Activated T-helper 1 cell treated with anti-CD3 and anti-CD28 coated beads, Interleukin-12 subunit alpha, Interleukin-12 subunit beta, Interleukin-2, Interleukin-4 antibody, amounts not matched to agents 30 ng/mL and 10 ng/mL and 1 ng/mL, durations not matched to agents 14 hours and 24 hours and 36 hours (primary cell): ENCODE measurements at places on chromosomes 3 and 15. TPM values are rescaled to one million over a fixed set of nuclear protein-coding genes. Genes with fewer than 3 reads are reported as not detected.

DNA sequence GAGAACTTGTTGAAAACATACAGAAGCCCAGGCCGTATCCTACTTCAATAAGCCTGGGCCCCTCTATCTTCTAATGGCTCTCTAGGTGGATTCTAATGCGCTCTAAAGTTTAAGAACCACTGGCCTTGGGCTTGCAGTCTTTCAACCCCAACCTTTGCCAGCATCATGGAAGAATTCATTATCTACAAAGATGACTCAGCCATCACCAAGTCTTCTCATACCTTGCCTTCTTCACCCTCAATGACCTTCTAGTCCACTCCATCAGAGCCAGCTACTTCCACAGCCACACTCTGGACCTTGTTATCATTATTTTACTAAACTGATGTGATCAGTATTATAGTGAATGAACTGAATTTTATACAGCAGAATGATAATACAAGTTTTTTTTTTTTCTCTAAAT, 16.9 kb upstream of the TIPARP start:
- DNase-seq: no peak

Gene NUSAP1
- total RNA-seq: 112 and 117 TPM in 2 replicates

DNA sequence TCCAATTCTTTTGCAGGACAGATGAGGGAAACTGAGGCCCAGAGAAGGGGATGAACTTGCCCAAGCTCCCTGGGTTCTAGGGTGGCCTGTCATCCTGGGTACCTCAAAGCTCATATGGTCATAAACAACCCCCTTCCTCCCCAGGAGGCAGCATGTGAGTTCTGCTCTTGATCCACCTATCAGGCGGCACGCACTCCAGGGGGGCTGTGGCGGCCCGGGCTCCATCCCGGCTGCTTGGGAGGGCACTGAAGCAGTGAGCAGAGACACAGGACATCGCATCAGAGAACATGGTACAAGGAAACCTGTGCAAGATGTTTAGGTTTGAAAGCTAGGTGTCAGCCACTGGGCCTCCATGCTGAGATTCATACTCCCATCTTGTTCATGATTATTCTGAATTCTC, 34.2 kb downstream of the CPN2 start:
- no peak for DNase-seq

- no peak for DNase-seq
These were observed 121.6 kb downstream of the RBPMS2 start for GRCh38 chr15:64653757-64654156.

DNA sequence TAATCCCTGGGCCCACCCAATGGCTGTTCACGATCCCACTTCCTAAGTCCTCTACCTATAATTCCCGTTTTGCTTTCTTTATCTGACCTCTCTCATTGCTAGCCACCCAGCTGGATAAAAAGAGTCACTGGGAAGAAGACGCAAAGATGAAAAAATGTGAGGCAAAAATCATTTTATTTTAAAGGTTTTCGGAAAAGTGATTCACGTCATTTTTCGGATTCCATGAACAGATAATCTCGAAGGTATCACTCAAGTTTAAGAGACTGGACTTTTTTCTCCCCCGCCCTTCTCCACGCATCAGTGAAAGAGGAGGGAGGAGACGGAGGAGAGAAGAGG, 266.6 kb downstream of the CGGBP1 start:
- DNase-seq: no peak

Gene GOLGA8J
- 0.23 TPM in 1 of 2 replicates, not detected in the other for total RNA-seq

DNA sequence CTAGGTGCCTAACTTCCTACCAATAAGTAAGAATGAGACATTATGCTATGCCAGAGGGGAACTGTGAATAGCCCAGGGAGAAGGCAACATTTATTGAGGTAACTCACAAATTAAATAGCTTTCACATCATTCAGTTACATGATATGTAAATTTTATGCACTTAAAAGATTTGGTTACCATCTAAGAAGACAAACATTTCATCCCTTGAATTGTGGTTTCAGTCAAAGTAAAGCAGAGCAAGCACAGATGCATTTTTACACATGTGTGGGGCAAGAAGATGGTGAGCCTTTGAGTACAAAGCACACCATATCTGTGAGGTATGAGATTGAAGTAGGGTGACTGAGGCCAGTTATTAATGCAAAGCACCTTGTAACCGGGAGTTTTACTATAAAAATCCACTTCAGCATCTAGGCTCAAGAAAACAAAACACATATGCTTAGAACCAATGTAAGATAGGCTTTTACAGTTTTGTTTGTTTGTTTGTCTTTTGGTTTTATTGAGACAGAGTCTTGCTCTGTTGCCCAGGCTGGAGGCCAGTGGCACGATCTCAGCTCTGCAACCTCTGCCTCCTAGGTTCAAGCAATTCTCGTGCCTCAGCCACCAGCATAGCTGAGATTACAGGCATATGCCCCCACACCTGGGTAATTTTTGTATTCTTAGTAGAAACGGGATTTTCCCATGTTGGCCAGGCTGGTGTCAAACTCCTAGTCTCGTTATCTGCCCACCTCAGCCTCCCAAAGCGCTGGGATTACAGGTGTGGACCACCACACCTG, 3.5 kb downstream of the PLSCR2 start:
- no peak for DNase-seq

GRCh38 chr3:58706395-58707167, 40.0 kb upstream of the FAM3D start:
- no peak for DNase-seq

Gene ZNF80
- 0.22 and 0.23 TPM in 2 replicates for total RNA-seq

Gene SMCO1
- not detected in 2 replicates for total RNA-seq

- DNase-seq: no peak
These were observed 8.0 kb downstream of the POC1A start for GRCh38 chr3:52146189-52146588.

Gene ADCY5
- not detected in 2 replicates for total RNA-seq

DNA sequence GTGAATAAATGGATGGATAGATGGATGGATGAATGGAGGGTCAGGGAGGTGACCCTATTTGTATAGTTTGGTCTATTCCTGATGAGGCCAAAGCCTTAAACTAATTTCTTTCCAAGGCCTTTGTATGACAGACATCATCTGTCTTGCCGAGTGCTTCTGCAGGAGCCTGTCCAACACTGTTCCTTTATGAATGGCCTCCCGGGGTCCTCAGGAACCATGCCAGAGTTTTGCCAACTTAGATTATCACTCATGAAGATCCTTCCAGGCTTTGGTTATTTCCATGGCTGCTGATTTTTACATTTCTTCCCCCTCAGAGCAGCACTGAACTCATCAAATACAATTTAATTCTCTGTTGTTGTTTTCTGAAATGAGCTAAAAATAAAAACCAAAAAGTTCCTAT, 133.0 kb upstream of the SOX2 start:
- no peak for DNase-seq

DNA sequence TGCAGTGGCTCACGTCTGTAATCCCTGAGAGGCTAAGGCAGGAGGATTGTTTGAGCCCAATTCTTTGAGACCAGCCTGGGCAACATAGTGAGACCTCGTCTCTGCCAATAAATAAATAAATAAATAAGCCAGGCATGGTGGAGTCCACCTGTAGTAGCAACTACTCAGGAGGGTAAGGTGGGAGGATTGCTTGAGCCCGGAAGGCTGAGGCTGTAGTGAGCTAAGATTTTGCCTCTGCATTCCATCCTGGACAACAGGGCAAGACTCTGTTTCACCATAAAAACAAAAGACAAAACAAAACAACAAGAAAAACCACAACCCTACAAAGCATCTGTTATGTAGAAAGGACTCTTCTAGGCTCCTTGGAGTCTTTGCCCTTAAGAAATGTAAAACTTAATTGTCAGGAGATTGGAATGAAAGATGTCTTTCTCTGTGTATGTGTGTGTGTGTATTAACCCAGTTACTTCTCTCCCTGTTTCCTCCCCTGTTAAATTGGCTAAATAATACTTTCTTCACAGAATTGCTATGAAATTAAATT, 9.5 kb downstream of the NECTIN3 start:
- no peak for DNase-seq

GRCh38 chr3:32712506-32713055, 27.6 kb downstream of the CNOT10 start:
- no peak for DNase-seq

DNA sequence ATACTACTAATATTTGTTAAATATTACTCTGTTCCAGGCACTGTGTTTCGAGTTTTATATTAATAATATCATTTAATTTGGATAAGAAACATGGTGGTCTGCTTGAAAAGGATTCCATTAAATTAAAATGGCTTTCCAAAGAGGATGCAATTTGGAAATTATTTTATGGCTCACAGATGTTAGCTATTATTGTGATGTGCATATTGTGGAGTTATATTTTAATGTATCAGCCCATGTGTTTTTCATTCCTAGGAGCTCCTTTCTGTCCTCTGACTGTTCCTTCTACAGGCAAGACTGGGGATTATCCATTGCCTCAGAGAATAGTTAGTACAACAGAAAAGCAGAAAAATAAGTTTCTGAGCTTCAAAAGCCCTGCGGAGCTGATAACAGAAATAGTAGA, 376.7 kb upstream of the PDZRN3 start:
- no peak for DNase-seq

Gene RASGRF1
- 0.10 TPM in 1 of 2 replicates, not detected in the other for total RNA-seq

- no peak for DNase-seq
These were observed 180.0 kb downstream of the CD47 start for GRCh38 chr3:107910713-107911259.

- DNase-seq: no peak
These were observed 738.3 kb upstream of the CFAP20DC start for GRCh38 chr3:59788133-59788532.

DNA sequence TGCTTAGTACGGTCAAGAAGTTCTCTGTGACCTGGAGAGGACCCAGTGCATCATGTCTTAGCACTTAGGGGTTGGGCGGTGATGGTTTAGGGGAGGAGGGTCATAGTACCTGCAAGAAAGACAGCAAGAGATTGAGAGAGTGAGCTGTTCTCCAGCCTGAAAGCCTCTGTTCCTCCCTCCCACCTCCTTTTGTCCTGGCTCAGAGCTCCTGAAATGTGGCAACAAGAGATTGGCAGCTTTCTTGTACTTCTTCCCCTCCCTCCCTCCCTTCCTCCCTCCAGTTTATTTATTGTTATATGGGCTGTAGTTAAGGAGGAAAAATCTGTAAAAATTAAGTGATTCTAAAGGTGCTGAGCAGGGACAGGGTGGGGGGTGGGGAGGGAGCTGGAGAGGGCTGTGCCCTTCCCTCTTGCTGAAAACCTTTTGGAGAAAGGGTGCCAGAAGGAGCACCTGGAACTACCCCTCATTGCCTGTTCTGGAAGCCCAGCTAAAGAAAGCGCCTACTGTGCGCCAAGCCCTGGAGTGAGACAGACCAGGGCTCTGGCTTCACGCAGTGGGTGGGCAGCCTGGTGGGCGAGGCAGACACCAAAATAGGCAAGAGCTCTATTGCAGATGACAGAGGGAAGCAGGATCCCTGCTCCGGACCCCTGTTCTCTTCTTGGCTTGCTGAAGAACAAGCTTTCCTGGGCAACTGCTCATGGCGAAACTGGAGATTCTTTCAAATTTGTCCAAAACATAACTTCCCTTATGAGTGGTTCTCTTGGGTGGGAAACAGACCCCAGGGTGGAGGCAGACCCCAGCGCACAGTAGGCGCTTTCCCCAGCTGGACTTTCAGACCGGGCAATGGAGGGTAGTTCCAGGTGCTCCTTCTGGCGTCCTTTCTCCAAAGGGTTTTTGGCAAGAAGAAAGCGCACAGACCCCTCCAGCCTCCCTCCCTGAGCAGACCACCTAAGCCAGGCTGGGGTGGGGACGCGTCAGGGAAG, 35.6 kb downstream of the LINGO1 start:
- no peak for DNase-seq

Gene LNP1
- 2.4 and 2.6 TPM in 2 replicates for total RNA-seq

DNA sequence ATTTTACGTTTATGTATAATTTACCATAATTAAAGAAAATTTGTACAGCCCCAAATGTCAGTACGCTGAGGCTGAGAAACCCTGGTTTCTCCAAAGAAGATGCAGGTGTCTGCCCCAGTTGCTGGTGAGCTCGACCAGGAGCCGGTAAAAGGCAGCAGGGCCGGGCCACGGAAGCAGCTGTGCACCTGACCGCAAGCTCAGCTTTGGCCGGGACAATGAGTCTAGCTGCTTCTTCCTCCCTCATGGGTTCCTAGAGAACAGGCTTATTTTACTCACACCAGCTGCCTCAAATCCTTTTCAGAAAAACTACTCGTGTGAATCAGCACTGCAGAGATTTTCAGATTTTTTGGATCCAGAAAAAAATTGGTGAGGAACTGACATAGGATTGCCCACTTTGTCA, 18.0 kb upstream of the ZXDC start:
- DNase-seq: no peak

GRCh38 chr3:191262650-191263049, 63.6 kb downstream of the OSTN start:
- DNase-seq: no peak

Gene ZNF860
- total RNA-seq: 0.34 and 0.81 TPM in 2 replicates

- DNase-seq: no peak
These were observed 1.5 kb upstream of the HEG1 start for GRCh38 chr3:125057186-125057850.

GRCh38 chr15:73985101-73985873, 6.8 kb downstream of the STOML1 start:
- no peak for DNase-seq

DNA sequence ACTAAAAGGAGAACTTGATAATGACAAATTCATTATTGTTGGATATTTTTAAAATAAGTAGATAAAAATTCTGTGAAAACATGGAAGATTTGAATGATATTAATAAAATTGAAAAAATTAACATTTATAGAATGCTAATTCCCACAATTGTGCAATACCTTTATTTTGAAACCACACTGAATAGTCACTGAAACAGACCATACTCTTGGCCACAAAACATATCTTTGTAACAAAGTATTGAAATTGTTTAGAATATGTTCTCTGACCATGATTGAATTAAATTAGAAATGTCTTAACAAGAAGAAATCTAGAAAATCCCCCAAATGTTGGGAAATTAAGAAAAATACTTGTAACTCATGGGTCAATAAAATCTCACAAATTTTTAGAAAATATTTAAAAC, 49.2 kb downstream of the ARHGAP11B start:
- no peak for DNase-seq

Gene CFAP20DC
- 0.86 and 1.2 TPM in 2 replicates for total RNA-seq

- no peak for DNase-seq
These were observed 9.8 kb downstream of the LARS2 start for GRCh38 chr3:45398178-45398577.

DNA sequence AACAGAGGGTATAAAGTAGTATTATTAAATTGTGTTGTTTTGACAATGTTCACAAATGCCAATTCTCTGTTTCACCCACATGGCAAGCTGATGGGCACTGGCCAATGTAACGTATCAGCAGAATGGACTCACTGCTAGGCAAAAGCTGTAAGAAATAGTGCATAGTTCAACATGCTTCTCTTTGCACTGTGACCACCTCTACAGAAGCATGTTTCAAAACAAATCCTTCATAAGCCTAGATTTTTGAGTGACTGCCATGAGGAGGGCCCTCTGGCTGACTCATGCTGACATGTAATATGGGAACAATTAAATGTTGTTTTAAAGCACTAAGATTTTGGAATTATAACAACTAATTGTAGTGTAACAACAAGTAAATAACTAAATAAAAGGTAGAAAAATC, 3.2 kb downstream of the GBE1 start:
- DNase-seq: no peak

- no peak for DNase-seq
These were observed 23.2 kb downstream of the FBLN2 start for GRCh38 chr3:13571831-13572750.

DNA sequence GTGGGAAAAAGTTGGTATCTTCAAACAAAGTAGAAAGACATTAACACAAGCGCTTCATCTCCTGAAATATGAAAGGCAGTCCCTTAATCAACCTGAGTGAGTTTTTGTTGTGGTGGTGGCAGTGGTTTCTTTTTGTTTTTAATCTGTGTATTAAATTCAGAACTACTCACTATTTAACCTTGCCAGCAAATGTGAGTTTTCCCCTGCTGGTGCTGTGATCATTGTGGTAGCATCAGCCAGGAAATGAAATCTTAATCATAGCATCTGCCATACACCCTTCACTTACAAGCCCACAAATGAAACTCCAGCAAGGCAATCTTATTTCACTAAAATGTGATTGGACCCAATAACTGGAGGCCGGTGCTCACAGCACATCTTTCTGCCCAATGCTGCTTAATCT, 229.7 kb downstream of the SHOX2 start:
- no peak for DNase-seq
